ENCODE measurements at places on chromosomes 3 and 15.

GRCh38 chr15:68330901-68331300 is 53.4 kb downstream of the FEM1B start:
- DNase-seq: no peak

GRCh38 chr3:150743508-150743907 is 19.5 kb downstream of the SIAH2 start:
- DNase-seq: no peak

GRCh38 chr3:184512621-184513020 is 49.0 kb upstream of the EPHB3 start:
- DNase-seq: no peak

DNA sequence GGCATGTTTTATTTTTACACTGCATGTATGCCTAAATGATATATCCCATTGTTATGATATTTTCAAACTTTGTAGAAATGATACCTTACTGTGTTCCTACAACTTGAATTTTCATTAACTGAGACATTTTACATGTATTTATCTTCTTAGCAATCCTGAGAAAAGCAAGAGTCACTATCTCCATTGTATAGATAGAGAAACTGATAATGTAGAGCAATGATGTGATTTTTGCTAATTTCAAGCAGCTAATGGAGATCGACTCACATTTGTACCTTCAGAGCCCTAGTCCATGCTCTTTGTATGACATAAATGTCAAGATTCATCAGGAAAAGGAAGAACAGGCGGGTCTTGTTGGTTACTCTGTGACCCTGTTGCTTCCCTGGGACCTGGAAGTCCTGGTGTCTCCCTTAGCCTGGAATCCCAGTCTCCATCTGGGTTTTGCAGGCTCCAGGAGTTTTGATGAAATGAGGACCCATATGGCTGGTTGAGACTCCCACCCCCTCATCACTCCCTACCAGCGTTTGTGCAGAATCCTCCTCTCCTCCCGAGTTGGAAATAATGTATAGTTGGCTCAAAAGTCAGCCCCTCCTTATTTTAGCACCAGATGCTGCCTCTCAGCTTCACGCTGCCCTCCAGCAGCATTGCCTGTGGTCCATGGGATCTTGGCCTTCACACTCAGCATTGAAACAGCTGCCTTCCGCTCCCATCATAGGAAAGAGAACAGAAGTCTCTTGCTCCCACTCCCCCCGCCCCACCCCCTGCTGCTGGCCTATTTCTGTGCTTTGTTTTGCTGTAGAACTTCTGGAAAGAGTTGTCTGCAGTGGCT is 67.1 kb downstream of the APBA2 start:
- DNase-seq: no peak

- DNase-seq: no peak
Observed at GRCh38 chr15:36208868-36209582, 370.4 kb upstream of the CDIN1 start.

DNA sequence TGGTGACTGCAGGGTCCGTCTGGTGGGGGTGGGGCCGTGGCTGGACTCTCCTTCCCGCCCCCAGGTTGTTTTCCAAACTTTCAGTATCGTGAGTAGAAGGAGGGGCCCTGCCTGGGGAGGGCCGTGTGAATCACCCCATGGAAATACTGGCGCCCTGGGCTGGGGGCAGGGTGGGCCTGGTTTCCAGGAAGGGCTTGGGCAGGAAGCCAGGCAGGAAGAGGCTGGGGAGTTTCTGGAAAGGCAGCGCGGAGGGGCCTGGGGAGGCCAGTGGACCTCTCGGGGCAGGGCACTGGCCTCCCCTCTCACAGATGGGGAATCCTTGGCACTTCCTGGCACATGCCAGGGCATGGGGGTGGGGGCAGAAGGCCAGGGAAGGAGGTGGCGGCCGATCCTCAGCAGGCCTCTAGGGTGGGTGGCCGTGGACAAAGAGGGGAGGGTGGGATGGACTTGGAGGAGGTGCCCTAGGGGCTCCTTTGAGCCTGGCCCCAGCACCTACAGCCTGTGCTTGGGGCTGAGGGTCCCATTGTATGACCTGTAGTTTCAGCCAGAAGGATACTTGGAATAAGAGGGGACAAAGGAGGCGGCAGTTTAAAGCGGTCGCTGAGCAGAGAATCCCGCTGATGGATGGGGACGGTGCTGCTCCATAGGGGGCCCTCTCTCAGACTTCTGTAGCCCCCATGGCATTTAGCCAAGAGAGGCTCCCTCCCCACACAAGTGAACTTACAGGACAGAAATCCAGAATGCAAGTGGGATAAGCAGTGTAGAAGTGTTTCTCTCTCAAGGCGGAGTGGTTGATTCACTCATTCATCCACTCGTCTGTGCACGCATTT is 56.5 kb upstream of the GATA2 start:
- DNase-seq: no peak

GRCh38 chr15:45586601-45587094 is 531 bp upstream of the BLOC1S6 start:
- no peak for DNase-seq

DNA sequence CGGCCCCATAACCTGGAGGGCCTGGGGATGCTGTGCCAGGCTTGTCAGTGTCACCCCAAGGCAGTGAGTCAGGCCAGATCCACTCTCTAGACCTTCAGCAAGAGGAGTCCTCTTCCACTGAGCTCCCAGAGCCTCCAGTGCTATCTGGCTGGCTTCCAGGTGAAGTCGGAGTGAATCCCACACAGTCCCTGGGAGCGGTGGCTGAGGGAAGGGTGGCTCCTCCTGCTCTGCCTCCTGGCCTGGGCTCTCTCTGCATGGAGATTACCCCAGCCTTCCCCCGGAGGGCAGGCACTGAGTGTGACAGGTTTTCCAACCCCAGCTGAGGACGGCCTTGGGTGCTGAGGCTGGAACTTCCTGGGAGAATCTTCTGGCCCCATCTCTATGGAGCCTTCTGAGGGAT is 82.7 kb downstream of the EPHB1 start:
- no peak for DNase-seq

GRCh38 chr3:181567311-181568075 is 144.2 kb upstream of the SOX2 start:
- DNase-seq: no peak

DNA sequence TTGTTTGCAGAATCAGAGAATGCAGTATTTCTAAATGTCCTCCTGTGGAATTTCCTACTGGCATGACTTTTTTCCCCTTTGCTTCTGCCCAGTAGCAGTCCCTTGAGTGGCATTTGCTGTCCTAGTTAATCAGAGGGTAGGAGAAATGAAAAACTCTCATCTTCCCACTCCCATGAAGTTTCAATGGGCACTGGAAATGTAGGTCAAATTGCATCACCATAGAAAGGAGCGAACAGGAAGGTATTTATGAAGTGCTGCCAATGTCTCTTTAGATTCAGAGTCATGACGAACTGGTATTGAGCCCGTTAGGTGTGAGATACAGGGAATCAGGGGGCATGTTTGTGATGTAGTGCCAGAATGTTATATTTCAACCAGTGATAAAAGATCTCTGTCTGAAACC is 23.2 kb downstream of the ATXN7 start:
- no peak for DNase-seq

DNA sequence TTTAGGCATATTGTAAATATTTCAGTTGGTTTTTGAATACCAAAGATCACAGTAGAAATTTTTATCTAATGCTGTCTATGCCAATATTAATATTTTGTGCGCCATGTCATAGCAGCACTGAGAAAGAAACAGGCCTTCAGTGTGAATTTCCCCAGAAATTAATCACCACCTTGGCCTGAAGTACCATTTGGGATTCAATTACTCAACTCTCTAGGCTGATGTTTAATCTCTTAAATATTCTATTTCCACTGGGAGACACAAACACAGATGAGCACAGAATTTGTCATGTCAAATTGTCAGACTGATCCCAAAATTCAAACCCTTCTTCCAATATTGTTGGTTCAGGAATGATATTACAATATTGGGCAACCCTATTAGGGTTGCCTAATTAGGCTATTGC is 509.3 kb downstream of the ROBO1 start:
- DNase-seq: no peak

GRCh38 chr3:97882975-97883598 is 61.3 kb downstream of the CRYBG3 start:
- peak; percentile 6 for DNase-seq

DNA sequence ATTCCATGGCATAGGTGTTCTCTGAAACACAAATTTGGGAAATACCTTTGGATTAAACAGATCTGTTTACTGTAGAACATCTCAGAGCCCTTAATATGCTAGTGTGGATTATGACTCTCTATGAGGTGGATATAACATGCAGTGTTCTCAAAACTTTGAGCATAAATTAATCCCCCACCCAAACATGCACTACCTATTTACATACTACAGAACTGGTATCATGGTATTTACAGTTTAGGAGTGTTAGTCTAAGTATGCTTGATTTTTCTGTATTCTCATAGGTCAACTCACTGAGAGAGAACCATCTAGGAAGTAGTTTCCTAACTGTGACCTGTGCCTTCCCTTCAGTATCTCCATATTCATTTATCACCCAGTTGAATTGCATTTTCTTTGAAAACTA is 30.9 kb upstream of the ZNF609 start:
- DNase-seq: no peak

DNA sequence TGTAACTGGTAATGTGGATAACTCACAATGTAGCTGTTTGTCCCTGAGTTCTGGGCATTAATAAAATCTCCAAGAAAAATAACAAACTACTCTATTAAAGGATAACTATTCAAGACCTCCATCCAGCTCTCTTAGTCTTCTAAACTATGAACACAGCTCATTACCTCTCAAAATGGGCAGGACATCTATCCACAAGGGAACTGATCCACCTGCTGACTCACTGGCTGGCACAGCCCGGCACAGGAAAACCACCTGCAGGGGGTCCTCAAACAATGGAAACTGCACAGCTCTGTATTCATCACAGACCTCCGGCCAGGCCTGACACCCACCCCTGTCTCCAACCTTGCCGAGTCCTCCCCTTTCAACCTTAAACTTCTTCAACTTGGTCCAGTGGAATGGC is 255.4 kb downstream of the TJP1 start:
- no peak for DNase-seq

DNA sequence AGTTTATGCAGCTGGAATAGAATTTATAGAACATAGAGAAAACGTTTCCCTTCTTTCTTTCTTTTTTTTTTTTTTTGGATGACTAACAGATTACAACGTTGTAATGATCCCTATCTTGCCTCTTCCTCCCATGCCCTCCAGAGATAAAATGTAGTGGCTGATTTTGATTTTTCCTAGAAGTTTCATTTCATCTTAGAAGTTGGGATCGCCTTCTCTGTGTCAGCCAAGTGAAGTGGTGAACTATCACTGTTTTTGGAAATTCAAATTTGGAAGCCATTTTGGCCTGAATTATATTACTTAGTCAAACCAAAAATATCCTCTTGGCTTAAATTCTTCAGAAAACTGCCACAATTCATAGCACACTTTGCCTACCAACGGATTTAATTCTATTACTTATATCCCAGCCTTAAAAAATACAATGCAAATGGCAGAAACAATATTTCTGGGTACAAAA is 1025.5 kb upstream of the NR2F2 start:
- no peak for DNase-seq

- no peak for DNase-seq
Observed at GRCh38 chr3:52119099-52119498, 35.1 kb downstream of the POC1A start.

DNA sequence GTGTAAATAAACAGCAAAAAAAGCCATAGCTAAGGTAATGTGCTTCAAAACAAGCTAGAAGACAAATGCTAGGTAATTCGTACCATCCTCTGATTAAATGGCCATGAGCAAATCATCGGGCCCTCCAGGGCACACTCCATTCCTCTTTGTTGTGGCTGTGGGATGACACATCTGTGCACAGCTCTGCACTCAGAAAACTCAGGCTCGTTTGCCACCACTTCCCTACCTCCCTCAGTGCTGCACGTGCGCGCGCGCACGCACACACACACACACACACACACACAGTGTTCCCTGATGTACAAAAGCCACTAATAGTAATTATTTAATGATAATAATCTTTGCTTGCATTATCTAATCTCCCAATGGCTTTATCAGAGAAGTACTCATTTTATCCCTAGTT is 336.6 kb downstream of the FEZF2 start:
- DNase-seq: no peak

- DNase-seq: no peak
Observed at GRCh38 chr3:37125195-37126073, 48.9 kb downstream of the LRRFIP2 start.

- peak; percentile 11 for DNase-seq
Observed at GRCh38 chr3:131231710-131232389, 149.7 kb upstream of the NUDT16 start.

DNA sequence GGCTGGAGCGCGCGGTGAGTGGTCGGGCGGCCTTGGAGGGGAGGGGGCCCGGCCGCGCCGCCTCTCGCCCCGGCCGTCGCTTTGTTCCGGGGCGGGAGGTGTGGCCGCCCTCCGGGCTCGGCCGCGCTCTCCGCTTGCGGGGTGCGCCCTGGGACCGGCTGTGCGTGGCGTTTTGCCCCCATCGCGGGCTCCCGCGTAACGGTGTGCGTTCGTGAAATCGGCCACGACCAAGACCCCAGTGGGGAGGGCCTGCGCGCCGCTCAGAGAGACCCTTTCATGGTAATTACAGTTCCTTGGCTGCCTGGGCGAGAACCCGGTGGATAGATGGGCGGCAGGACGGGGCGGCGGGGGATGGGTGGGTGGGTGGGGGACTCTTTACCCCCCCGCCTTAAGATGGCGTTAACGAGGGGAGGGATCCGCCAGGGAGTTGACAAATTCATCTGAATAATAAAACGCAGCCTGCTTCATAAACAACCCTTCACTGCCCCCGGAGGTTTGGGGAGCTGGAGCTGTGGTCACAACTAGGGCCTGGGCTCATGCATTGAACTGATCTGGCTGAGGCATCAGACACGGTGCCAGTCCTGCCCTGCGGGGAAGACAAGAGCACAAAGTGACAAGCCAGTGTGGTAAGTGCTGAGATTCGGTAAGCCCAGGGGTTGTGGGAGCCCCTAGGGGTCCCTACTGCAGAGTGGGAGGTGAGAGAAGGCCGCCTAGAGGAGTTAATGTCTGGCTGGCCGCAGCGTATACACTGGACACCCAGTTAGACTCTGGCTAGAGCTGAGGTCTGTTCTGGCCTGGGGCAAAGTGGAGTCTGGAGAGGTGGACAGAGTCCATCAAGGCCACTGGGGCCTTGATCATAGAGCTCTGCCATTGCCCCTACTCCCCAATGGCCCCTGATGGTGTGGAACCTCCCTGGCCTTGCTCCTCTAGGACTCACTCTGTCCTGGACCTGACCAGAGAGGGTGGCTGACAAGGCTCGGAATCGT is 668 bp downstream of the MRAS start:
- peak; percentile 9 for DNase-seq

DNA sequence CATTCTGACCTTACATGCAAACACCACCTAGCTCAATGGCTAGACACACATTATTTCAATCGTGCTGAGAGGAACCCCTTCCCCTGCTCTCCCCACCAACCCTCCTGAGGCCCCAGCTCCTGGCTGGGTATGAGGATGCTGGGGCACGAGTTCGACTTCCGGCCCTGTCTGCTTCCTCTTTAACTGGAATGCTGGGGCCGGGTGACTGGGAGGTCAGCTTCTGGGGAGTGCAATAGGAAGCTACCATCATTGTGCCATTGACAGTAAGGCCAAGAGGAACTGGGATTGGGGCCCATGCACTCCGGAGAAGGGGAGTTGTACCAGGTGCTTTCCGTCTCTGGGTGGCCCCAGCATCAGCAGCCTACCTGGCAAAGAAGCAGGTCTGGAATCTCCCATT is 15.6 kb upstream of the TLE3 start:
- DNase-seq: peak; percentile 86
